D721Med (cell line): ENCODE measurements at places on chromosomes 1 and 21.

GRCh38 chr1:234324821-234325220, 48.4 kb upstream of the COA6 start:
- no peak for DNase-seq

DNA sequence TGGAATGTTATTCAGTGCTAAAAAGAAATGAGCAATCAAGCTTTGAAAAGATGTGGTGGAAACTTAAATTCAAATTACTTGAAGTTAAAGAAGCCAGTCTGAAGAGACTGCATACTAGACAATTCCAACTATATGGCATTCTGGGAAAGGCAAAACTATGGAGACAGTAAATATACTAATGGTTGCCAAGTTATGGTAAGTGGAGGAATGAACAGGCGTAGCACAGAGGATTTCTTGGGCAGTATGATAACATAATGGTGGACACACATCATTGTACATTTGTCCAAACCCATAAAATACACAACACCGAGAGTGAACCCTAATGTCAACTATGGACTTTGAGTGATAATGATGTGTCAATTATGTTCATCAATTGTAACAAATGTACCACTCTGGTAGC, 21.1 kb upstream of the SELP start:
- no peak for DNase-seq

GRCh38 chr1:21705303-21705980, 36.3 kb upstream of the RAP1GAP start:
- DNase-seq = no peak

- no peak for DNase-seq
Measured at GRCh38 chr1:213669964-213670691, 317.6 kb upstream of the PROX1 start.

DNA sequence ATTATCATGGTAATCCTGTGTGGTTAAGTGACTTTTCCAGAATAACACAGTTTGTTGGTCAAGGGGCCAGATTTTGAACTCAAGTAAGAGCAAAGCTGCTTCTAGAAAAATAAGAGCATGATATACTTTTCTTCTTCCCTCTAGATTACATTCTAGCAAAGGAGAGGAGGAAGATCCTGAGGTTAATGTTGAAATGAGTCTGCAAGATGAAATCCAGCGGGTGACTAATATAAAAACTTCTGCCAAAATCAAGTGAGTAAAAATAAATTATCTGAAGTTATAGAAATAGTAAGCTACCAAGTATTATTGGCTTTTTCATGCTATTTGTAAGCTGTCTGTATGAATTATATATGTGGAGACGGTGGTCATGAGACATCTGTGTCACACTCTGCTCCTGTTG, 12.8 kb downstream of the WDR3 start:
- no peak for DNase-seq

DNA sequence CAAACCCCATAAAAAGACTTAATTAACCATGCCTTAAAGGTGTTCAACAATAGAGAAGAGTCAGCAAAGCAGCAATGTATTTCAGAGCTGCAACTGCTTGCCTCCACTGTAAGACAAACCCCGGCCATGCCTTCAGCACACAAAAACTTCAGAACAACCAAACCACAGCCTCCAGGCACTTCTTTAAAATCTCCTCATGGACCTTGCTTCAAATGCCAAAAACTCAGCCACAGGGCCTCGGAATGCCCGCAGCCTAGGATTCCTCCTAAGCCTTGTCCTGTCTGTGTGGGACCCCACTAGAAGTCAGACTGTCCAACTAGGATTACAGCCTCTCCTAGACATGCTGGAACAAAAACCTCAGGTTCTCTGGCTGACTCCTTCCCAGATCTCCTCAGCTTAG, 208.1 kb upstream of the DUSP10 start:
- no peak for DNase-seq

- DNase-seq = no peak
Measured at GRCh38 chr1:238898856-238899255, 487.5 kb upstream of the CHRM3 start.

GRCh38 chr1:162873671-162874666, 13.0 kb upstream of the CCDC190 start:
- no peak for DNase-seq

DNA sequence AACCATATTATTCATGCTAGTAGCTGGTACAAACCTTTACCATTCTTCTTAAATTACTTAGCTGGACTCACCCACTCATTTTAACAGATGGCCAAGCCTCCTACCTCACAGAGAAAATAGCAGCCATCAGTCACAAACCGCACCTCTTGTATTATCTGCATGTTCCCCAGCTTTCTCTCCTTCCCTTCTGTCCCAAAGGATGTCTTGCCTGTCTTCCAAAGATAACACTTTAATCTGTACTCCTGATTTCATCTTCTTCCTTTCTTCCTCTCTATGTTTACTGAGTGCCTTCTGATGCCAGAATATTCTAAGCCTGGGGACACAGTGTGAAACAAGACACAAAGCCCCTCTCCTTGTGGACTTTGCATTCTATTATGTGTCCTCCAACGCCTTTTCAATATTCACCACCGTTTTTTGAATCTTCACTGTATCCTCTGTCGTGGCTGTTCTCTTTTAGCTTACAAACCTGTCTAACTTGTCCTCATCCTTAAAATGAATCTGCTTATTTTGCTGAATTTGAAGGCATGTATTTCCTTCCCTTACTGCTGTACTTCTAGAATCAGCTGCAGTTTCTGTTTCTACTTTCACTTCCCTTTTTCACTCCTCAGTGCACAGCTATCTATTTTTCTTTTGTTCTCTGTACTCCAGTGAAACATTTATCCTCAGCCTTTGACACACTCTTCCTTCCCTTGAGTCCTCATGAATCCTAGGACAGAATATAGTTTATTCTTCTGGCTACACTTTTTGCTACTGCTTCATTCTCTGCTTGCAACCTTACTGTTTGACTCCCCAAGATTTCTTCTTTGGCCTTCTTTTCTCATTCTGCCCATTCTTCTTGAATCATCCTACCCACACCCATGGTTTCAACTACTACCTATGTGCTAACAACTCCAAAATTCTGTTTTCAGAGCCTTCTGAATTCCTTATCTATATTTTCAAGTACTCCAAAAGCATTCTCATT, 216.9 kb upstream of the SAMSN1 start:
- no peak for DNase-seq

- DNase-seq = no peak
Measured at GRCh38 chr1:222754366-222755139, 17.6 kb downstream of the FAM177B start.

- no peak for DNase-seq
Measured at GRCh38 chr1:23525558-23526250, 5.3 kb downstream of the E2F2 start.

DNA sequence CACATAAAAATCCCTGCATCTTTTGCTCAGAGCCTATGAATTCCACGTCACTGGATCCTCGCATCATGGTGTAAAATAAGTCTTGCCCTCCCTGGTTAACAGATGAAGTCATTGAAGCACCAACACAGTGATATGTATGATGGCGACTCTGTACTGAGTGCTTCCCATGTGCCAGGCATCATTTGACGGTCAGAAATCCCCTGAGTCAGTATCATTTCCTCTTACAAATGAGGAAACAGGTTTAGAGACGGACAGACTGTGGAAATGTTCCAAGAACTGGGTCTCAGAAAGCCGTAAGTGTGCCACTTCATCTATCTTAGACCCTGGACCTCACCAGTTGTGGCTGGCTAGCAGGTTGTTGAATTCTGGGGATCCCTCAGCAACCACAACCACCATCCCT, 5.1 kb upstream of the OLFML2B start:
- no peak for DNase-seq

GRCh38 chr1:20194224-20194623, 7.9 kb upstream of the PLA2G2C start:
- no peak for DNase-seq

DNA sequence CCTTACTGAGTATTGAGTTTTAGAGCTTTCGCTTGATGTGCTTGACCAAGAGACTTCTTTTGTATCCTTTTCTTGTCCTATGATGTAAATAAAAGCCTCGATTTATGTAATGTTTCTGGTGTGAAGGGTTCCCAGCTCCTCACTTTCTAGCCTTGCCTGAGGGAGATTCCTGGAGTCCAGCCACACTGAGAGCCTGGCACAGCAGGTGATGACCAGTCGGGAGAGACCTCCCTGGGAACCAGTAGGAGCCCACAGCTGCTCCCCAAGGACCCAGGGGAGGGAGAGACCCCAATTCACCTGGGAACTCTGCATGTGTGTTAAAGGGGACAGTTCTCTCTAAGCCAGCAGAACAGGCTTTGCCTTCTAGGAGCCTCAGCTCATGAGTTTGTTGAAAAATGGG, 8.9 kb downstream of the C1orf115 start:
- DNase-seq = no peak

DNA sequence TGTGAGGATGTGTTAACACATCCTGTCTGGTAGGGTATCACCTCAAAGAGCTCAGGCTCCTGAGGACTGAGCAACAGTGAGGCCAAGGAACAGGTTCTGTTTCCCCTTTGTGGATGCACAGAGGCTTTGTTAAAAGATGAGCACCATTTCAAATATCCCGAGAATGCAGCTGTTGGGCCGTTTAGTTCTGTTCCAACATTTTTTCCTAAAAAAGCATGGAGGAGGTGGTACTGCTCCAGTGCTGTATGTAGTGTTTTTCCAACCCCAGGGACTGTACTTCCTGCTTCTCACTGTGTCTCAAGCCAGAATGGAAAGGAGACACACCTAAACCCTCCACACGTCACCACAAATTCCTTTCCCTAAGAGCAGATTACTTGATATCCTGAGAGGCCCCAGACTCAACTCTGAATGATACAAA, 53.8 kb upstream of the BCL10 start:
- DNase-seq = no peak

DNA sequence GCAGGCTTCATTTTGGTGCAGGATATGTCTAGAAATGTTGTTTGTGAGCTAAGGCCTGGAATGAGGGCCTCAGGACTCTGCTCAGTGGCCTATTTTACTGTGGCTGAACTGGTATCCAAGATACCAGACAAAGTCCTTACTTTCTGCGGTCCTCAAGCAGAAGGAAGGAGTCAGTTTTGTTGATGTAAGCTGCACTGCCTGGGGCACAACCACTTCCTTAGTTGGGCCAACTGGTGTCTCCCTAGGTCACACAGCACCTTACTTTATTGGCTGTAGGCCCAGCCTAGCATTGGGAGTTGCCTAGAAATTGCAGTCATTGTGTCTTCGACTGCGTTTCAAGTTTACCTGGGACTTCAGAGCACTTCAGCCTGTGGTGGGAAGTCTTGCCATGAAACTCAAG, 1322.7 kb downstream of the AMY1C start:
- no peak for DNase-seq

GRCh38 chr1:37792943-37793686, 532 bp upstream of the MANEAL start:
- no peak for DNase-seq

GRCh38 chr1:175072099-175072951, 4.7 kb downstream of the TNN start:
- no peak for DNase-seq

- DNase-seq = no peak
Measured at GRCh38 chr1:205986861-205987260, 16.3 kb downstream of the RAB7B start.

GRCh38 chr1:238469146-238469631, 578.5 kb upstream of the ZP4 start:
- DNase-seq = no peak

- no peak for DNase-seq
Measured at GRCh38 chr1:7491109-7491817, 279.8 kb upstream of the VAMP3 start.

- no peak for DNase-seq
Measured at GRCh38 chr1:230713915-230714764, at the start of gene AGT. Gene AGT (minus strand): TSS chr1:230714122. CDS start chr1:230710823, 3,299 bp downstream.

GRCh38 chr1:58528518-58528917, 18.0 kb downstream of the OMA1 start:
- DNase-seq = no peak

DNA sequence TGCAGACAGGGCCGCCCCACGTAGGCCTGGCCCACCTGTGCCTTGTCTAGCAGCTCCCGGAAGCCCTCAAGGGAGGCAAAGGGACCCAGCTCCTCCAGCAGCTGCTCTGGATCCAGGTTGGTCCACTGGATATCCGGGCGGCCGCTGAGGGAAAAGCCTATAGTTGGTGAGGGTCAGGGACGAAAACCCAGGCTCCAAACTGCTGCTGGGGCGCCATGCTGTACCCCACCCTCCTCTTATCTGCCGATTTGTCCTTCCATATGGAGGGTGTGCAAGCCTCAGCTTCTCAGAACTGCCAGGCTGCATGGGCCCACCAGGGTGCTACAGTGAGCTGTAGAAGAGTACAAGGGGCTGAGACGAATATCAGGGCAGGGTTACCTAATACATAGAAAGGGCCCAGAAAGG, 12.2 kb downstream of the PTCH2 start:
- DNase-seq = no peak

DNA sequence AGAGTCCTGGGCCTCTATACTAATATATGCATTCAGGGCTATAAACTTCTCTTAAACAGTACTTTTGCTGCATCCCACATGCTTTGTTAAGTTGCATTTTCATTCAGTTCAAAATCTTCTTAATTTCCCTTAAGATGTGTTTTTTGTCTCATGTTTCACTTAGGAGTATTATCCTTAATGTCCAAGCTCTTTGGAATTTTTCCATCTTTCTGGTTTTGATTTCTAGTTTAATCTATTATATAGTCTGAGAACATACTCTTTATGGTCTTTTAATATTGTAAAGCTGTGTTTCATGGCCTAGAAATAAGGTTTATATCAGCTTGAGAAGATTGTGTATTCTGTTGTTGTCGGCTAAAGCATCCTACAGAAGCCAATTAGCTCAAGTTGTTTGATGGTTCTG, 1041.8 kb downstream of the PLA2G4A start:
- no peak for DNase-seq

GRCh38 chr1:119943216-119943615, 46.9 kb upstream of the ADAM30 start:
- no peak for DNase-seq

DNA sequence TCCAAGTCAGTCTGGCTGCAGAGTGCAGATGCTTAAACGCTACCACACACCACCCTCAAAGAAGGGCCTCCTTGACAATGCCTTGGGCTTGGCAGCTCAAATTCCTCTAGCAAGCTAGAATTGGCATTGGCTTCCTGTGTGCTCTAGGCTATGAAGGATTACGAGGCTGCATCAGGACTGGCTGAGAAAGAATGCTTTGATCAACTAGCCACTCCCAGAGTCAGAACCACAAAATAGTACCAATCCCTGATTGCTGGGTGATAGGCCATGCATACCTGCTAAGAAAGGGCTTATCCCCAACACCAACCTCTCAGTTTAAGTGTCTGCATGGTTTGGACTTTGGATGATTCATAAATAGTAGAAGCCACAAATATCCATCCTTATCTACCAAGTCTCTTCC, 504.9 kb downstream of the OMA1 start:
- no peak for DNase-seq

DNA sequence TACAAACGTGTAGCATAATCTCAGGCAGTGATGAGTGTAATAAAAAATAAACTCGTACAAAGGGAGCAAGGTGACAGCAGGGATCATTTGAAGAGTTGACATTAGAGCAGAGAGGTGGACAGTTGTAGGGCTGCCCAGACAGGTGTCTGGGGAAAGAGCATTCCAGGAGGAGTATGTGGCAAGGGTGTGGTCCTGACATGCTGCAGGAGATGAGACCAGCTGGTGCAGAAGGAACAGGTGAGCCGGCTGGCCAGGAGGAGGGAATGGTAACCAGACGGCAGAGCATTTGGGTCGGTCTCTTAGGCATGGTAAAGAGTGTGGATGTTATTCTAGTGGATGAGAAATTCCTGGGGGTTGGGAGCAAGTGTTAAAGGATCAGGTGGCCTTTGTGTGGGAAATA, 306.3 kb downstream of the LMX1A start:
- DNase-seq = no peak

GRCh38 chr1:47216278-47217059, 15.6 kb downstream of the TAL1 start:
- DNase-seq = no peak
